ENCODE measurements at places on chromosomes 16 and 17.

DNA sequence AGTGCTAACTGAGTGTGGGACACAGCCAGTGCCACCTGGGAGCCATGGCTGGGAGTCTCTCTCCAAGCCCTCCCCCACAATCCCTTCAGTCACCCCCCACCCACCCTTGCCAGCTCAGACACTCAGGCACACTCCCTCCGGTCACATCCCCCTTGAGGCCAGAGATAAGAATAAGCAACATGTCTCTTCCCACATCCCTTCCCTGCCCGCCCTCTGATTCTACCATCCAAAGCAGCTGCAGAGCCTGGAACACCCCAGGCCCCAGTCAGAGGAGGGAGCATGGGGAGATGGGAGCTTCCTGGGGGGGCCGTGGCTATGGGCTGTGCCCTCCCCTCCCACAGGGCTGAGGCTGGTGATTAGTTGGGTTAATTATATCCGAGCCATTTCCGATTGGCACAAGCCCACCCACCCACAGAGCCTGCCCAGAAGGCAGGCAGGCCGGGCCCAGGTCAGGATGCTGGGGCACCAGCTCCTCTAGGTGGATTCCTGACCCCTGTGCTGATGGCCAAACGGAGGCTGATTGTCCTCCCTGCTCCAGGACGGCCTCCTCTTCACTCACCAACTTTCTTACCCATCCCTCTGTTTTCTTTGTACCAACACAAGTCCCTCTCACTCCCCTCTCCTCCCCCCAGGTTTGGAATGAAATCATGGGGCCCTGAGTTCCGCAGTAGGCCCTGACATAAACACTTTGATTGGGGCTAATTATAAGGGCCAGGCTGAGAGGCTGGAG, 28.6 kb upstream of the MEIOC start:
- no peak for DNase-seq

- no peak for DNase-seq
Observed at GRCh38 chr16:19741354-19741753, 23.3 kb downstream of the IQCK start.

- no peak for DNase-seq
Observed at GRCh38 chr16:72910381-72910780, 137.5 kb downstream of the ZFHX3 start.

- DNase-seq, result no peak
Observed at GRCh38 chr17:48544349-48545021, 424 bp downstream of the HOXB2 start.

DNA sequence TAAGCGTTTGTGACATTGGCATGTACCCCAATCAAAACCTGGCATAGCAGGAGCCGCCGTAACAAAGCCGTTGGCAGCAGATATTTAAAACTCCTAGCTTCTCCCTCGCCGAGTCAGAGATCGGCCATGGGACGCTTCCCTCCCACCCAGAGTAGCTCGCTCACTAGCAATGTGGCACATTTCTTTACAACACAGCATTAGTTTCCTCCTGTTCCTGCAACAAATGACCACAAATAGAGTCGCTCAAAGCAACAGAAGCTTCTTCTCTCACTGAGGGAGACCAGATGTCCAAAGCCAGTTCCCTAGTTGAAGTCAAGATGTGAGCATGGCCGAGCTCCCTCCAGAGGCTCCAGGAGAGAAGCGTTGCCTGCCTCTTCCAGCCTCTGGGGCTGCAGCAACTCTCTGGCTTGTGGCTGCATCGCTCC, 106.7 kb downstream of the RBFOX3 start:
- no peak for DNase-seq

DNA sequence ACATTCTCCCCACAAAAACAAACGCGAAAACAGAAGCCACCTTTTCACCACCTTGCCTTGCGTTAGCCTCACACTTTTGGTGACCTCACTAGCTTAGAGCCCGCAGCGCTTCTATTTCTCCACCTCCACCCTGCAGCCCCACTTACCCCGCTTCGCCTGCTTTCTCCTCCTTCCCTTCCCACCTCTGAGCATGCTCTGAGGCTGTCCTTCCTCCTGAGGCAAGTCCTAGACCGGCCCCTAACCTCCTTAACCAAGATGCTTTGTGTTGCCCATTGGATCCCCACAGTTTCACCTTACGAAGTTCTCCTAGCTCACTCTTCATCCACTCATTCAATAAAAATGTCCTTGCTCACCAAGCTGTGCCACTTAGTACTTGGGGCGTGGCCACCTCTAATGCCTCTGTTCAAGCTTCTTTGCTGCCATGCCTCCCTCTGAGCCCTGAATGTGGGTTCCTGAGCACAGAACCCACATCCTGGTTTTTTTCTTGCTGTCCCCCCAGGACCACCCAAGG, 1.3 kb downstream of the GNGT2 start:
- DNase-seq, result no peak

DNA sequence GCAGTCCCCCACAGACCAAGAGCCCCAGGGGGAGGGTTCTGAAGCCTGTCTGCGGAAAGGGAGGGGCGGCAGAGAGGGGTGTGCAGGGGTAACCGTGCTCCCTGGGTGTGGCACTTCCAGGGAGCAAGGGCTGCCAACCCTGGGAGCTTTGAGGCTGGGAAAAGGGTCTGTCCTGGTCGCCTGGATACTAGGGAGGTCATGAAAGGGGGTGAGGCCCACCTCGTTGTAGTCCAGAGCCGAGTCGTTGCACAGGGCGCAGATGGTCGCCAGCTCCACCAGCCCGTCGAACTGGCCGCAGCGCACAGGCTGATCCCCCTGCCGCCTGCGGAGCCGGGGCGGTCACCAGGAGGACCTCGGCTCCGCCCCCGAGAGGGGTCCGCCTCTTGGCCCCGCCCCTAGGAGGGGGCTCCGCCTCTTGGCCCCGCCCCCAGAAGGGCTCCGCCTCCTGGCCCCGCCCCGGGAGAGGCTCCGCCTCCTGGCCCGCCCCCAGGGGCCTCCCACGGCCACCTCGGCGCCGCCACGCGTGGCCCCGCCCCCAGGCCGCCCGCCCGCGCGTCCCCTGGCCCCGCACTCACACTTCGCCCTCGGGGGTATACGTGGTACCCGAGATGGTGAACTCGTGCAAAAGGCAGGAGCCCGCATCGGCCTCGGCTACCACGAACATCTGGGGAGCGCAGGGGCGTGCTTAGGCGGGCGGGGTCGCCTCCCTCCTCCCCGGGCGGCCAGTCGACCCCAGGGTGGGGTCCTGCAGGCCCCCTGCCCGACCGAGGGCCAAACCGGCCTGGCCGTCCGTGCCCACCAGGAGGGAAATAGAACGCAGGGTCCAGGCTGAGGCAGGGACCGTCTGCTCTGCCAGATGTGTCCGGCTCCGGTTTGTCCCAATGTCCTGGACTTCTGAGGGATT, 19.5 kb downstream of the ATP2A3 start:
- DNase-seq, result peak; percentile 44

DNA sequence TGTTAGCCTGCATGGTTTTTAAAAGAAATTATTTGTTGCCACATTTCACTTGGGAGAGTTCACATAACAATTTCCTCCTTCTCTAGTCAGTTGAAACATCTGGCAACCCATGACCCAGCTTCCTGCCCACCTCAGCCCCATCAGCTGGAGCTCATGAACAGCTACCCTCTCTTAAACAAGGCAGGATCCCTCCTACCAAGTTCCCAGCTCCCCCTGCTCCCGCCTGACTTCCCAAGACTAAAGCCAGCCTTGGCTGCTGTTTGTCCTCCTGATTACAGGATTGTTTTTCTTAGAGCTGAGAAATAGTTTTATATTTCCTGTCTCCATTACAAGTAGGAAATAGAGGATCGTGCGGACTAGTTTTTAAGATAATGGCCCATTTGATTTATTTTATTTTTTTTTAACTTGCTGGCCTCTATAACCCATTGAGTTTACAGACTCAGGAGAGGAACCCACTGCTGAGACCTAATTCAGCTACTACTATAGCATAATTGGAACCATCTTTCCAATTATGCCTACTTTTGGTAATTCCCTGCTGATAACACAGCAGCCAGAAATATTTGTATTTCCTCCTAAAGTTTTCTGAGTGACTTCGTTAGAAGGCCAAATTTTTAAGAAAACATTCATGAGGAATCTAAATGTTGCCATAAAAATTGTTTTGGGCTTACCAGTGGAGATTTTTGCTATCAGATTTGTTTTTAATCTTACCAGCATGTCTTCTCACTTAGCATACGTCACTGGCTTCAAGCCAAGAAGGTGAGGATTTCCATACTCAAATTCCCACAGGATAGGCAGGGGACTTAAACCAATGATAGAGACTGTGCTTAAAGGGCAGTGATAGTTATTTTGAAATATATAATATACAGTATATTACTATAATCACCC, 90.0 kb downstream of the ELAC2 start:
- no peak for DNase-seq

DNA sequence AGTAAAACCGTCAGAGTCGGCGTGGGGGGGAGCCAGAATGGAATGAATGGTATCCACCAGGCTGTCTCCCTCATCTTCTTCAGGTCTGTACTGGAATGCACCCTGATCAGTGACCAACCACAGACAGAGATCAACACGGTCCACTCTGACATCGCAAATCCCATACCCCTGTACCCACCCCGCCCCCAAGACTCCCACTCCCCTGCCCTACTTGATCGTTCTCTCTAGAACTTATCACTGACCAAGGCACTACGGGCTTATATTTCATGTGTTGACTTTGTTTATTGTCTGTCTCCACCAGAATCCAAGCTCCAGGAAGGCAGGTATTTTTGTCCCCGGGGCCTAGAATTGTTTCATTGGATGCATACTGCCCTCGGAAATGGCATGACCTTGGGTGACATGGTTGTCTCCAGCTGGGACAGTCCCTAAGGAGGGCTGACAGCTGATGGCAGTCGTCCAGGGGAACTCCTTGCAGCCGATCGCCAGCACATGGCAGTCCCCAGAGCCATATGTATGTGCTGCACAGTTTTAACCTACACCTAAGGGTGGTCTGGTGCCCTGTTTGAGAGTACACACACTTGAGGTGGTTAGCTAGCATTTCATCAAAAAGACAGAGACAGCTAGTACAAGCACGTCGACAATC, 526 bp upstream of the MFSD6L start:
- DNase-seq, result no peak

DNA sequence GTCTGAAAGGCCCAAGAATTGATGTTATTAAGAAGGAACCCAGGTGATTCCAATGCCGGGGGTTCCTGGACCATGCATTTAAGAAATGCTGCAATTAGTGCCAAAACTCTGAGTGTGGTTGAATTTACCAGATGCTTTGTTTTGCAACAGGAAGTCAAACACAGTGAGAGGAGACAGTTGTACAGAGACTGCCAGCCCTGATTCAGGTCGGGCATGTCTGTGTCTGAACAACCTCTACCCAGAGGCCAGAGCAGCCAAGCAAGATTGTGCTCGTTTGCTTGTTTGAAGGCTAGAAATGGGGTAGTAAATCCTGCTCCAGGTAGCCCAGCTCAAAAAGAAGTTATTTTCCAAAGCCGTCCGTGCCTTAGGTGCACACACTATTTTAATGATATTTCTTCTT, 412.4 kb upstream of the ERCC4 start:
- no peak for DNase-seq

- DNase-seq, result no peak
Observed at GRCh38 chr17:43042025-43042628, 17.1 kb downstream of the RND2 start.

- no peak for DNase-seq
Observed at GRCh38 chr17:63703029-63703428, 3.1 kb upstream of the LIMD2 start.

DNA sequence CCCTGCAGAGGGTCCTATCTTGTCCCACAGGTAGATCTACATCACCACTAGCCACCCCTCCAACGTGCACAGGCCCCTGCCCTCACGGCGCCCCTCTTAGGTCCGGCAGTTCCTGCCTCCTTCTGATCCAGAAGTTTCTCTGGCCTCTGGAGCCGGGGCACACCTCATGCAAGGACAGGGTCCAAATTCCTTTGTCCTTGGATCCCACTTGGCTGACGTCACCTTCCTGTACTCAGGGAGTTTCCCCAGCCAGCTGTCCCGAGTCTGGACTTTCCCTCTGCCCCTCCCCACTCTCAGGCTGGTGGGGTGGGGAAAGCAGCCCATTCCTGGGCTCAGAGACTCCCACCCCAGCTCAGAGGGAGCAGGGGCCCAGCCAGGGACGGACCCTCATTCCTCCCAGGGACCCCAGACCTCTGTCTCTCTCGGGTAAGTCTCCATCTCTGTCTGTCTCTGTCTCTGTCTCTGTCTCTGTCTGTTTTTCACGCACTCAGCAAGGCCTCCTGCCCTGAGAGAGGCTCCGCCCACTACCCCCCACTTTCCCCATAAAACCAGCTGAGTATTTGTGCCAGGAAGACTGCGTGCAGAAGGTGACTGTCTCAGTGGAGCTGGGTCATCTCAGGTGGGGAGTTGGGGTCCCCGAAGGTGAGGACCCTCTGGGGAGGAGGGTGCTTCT, at the start of gene IL32:
Gene IL32 (plus strand): TSS at position 572 of the 673 bp plus-strand sequence. CDS start 172 bp downstream, outside the sequence.
- DNase-seq, result peak; percentile 34

- DNase-seq, result no peak
Observed at GRCh38 chr17:76241691-76242255, 1.5 kb upstream of the RNF157 start.

- no peak for DNase-seq
Observed at GRCh38 chr17:82914375-82914774, 74.6 kb upstream of the ZNF750 start.

- DNase-seq, result no peak
Observed at GRCh38 chr17:64002658-64003525, 4.7 kb downstream of the PRR29 start.

GRCh38 chr17:5077781-5078105, 524 bp upstream of the ZFP3 start:
- no peak for DNase-seq

GRCh38 chr17:19248928-19249574, 11.9 kb downstream of the EPN2 start:
- DNase-seq, result peak; percentile 47

- no peak for DNase-seq
Observed at GRCh38 chr17:39122991-39123390, 28.4 kb downstream of the PLXDC1 start.

DNA sequence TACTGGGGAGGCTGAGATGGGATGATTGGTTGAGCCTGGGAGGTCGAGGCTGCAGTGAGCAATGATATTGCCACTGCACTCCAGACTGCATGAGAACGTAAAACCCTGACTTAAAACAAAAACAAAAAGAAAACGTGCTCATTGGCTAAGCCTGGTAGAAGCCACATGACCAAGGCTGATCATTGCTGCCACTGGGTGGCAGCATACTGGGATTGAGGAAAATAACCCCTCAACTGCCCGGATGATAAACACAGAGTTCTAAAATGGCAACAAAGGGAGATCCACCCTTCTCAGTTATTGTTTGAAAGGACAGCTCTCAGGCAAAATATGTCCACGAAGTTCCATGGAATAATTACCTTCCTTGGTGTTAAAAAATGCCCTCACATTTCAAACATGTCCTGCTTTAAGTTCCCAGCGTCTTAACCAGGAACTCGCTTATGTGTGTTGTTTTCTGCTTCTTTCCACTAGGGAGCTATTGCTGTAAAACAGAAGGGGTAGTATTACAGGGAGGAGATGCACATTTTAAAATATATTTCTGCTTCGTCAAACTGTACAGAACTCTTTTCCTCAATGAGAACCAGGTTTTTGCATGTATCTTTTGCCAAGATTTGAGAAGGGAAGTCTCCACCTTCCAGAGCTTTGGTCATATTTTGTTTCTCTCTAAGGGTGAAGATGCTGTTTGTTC, 675.3 kb downstream of the MAF start:
- no peak for DNase-seq

GRCh38 chr16:5621826-5622225, 524.2 kb upstream of the EEF2KMT start:
- DNase-seq, result no peak
